ENCODE measurements at places on chromosomes 13 and 19. TPM values are rescaled to one million over a fixed set of nuclear protein-coding genes. Genes with fewer than 3 reads are reported as not detected.
A peak's percentile ranks its signal among the peaks of the same experiment; 100 is the strongest.

- peak; percentile 13 for DNase-seq
- H3K36me3 ChIP-seq: no peaks in the 10 kb centered on the region
- no peak overlapping the region for H3K4me3 ChIP-seq
- no peak overlapping the region for H3K27ac ChIP-seq
- H3K4me1 ChIP-seq: no peaks in the 10 kb centered on the region
Observed at GRCh38 chr19:418761-419671, 10.1 kb upstream of the C2CD4C start.

DNA sequence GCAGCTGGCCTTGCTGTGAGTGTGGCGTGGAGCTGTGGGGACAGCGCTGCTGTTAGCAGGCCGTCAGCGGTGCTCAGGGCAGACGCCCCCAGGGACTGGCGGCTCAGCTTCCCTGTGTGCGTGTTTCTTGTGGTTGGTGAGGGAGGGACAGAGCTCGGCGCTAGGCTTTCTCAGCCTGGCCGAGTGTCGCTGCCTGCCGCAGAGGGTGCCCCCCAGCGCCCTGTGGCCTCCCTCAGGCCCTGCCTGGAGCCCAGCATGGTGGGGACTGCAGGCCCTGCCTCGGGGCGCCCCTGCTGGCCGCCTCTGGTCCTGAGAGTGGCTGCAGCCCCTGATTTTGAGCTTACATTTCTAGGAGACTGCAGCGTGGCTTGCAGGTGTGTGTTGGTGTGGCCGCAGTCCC is 35.5 kb downstream of the DOT1L start:
- H3K36me3 ChIP-seq: peaks cover 4% of the 10 kb centered on the region
- H3K27ac ChIP-seq: peak overlapping the region; percentile 73
- peaks cover 18% of the 10 kb centered on the region for H3K4me1 ChIP-seq
- no peak overlapping the region for H3K4me3 ChIP-seq
- no peaks in the 10 kb centered on the region for H3K27me3 ChIP-seq
- DNase-seq: no peak

- H3K27me3 ChIP-seq: no peaks in the 10 kb centered on the region
- peak overlapping the region; percentile 11 for H3K4me3 ChIP-seq
- DNase-seq: no peak
- H3K4me1 ChIP-seq: peaks cover 67% of the 10 kb centered on the region
- H3K36me3 ChIP-seq: peaks cover 12% of the 10 kb centered on the region
- H3K27ac ChIP-seq: peak overlapping the region; percentile 73
Observed at GRCh38 chr13:24183741-24184182, 23.2 kb downstream of the SPATA13 start.

The FLT3LG gene
- 80.4 TPM for total RNA-seq

DNA sequence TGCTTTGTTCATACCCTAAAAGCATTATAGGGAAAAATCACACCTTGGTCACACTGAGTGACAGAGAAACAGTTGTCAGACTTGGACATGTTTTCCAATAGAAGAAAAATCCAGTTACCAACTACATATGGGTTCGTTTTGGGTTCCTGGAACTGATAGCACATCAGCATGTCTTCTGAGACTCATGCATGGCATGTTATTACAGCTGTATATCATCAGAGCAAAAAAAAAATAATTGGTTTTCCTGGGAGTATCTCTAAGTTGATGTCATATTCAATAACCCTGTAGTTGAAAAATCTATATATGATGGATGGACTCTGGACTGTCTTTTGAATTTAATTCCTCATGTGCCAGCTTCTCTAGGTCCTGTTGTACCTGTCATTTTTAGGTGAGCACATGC is 211.6 kb downstream of the DNAJC15 start:
- H3K27me3 ChIP-seq: peaks cover 8% of the 10 kb centered on the region
- no peak overlapping the region for H3K27ac ChIP-seq
- H3K36me3 ChIP-seq: no peaks in the 10 kb centered on the region
- no peak overlapping the region for H3K4me3 ChIP-seq
- DNase-seq: no peak

DNA sequence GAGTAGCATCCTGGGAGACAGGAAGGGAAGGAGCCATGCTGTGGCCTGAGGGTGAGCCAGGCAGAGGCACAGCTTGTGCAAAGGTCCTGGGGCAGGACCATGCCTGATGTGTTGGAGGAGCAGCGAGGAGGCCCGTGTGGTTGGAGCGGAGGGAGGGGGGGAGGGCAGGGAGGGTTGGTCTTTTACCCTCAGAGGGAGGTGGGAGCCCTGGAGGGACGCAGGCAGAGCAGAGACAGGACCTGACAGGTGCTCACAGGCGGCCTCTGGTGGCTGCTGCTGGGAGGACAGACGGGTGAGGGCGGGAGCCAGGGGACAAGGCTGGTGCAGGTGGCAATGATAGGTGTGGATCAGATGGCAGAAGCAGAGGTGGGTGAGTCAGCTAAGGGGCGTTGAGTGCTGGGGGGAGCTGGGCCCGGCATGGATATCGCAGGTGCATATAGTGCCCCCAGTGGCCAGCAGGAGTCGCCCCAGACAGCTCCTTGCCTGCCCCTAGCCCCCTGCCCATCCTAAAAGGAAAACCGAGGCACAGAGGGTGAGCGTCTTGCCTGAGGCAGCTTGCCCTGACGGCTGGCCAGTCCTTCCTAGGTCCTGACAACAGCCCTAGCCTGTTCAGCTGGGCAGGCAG is 9.8 kb upstream of the GNA15 start:
- no peaks in the 10 kb centered on the region for H3K27me3 ChIP-seq
- H3K36me3 ChIP-seq: no peaks in the 10 kb centered on the region
- no peak overlapping the region for H3K27ac ChIP-seq

DNA sequence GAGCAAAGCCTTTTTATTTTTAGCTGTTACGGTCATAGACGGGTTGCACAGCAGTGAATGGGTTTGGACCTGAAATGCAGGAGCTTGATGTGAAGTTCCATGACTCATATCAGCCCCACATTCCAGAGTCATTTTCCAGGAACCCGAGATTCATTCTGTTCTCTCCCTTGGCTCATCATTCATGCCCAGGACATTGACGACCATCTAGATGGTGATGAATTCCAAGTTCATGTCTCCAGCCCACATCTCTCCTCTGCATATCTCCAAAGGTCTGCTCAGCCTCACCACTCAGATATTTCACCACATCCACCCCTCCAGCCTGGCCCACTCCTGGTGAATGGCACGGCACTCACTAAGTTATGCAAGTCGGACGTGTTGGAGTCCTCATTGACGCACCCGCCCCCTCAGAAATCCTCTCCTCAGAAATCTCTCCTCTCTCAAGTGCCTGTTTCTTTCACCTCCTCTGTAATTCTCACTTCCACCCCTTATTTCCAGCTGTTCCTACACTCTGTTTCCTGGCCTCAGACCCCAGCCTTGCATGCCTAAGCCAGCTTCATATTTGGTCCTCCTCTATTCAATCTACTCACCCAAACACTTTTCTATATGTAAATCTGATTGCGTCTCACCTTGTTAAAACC is 83.1 kb downstream of the ALOX5AP start:
- H3K4me1 ChIP-seq: peaks cover 12% of the 10 kb centered on the region
- H3K36me3 ChIP-seq: no peaks in the 10 kb centered on the region
- DNase-seq: no peak
- H3K4me3 ChIP-seq: no peak overlapping the region
- peaks cover 14% of the 10 kb centered on the region for H3K27me3 ChIP-seq

The C19orf67 gene
- total RNA-seq: not detected

- H3K4me3 ChIP-seq: no peak overlapping the region
- peaks cover 5% of the 10 kb centered on the region for H3K4me1 ChIP-seq
- H3K27ac ChIP-seq: no peak overlapping the region
- DNase-seq: no peak
- no peaks in the 10 kb centered on the region for H3K27me3 ChIP-seq
Observed at GRCh38 chr13:20826843-20827560, 53.2 kb upstream of the EEF1AKMT1 start.

The MISP gene
- not detected for total RNA-seq

The C19orf12 gene
- total RNA-seq: 44.8 TPM

The ZFR2 gene
- total RNA-seq: 0.67 TPM

Measured in natural killer cell treated with Interleukin-12 subunit alpha and Interleukin-12 subunit beta and Interleukin-15 and Interleukin-18, amount 100 ng/mL, for 72 hours (primary cell).